ENCODE measurements at places on chromosomes 4 and X. TPM values are rescaled to one million over a fixed set of nuclear protein-coding genes. Genes with fewer than 3 reads are reported as not detected.

MAGEA12 gene
- polyA plus RNA-seq, result not detected

DNA sequence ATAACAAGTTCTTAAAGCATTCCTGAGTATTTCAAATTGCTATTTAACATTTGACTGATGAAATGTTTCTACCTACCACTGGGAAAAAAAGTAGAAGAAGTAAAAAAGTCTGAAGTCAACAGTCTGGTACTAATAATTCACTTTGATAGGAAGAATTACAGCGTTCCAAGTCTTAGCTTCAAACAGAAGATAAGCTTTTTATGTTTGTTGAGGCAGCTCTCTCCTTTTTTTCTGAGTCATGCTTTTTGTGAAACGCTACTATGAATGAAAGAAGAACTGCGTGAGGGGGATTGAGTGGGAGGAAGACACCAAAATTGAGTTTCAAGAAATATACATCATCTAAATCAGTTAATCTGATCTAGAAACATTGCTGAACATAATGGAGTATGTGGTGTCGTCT lies 13.0 kb upstream of the KDR start:
- no peak for DNase-seq

DNA sequence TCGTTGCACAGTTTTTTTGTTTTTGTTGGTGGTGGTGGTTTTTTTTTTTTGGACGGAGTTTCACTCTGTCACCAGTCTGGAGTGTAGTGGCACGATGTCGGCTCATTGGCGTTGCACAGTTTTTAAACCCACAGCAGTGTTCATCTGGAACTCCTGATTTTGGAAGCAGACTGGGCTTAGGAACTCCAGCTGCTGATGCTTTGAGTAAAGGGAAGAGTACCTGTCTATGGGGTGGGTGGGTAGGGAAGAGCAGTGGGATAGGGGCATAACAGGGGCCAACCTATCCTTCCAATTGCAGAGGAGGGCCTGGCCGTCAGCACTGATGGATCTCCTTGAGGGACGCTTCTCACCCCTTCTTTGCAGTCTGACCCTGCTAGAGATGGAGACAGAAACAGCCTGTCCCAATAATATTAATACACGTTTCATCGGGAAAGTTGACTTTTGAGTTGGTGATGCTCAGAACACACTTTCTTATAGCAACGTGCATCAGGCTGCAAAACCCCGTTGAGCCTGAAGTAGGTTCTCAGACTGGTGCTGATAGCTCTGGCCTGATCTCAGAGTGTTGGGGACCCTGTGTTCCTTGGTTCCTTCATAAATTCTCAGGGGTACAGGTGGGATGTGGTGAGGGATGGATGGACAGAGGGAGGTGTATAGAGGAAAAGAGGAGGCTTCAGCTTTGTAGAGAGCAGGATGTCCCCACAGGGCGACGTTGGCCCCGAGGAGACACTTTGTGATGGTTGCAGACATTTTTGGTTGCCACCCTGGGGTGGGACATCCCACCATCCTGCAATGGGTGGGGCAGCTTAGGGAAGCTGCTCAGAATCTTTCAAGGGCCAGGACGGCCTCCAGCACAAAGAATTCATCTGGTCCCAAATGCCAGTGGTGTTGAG lies 2.3 kb downstream of the CD99 start:
- DNase-seq, result no peak

DNA sequence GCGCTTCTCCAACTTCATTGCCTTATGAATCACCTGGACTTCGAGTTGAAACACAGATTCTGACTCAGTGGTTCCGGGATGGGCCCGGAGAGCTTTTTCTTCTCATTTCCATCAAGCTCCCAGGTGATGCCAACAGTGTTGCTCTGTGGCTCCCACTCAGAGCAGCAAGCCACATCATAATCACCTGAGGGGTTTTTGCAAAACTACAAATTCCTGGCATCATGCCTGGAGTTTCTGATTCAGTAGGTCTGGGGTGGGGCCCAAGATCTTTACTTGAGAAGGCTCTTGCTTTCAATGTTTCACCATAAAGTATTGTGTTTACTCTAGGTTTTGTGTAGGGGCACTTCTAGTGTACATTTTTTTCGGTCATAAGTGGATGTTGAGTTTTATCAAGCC lies 7.0 kb downstream of the MTM1 start:
- no peak for DNase-seq

GRCh38 chr4:6475492-6476020 lies 3.1 kb upstream of the PPP2R2C start:
- DNase-seq, result no peak

GRCh38 chr4:95188701-95189370 lies 359.9 kb downstream of the UNC5C start:
- no peak for DNase-seq

GRCh38 chrX:104568304-104568915 lies 2.4 kb downstream of the IL1RAPL2 start:
- DNase-seq, result no peak

DNA sequence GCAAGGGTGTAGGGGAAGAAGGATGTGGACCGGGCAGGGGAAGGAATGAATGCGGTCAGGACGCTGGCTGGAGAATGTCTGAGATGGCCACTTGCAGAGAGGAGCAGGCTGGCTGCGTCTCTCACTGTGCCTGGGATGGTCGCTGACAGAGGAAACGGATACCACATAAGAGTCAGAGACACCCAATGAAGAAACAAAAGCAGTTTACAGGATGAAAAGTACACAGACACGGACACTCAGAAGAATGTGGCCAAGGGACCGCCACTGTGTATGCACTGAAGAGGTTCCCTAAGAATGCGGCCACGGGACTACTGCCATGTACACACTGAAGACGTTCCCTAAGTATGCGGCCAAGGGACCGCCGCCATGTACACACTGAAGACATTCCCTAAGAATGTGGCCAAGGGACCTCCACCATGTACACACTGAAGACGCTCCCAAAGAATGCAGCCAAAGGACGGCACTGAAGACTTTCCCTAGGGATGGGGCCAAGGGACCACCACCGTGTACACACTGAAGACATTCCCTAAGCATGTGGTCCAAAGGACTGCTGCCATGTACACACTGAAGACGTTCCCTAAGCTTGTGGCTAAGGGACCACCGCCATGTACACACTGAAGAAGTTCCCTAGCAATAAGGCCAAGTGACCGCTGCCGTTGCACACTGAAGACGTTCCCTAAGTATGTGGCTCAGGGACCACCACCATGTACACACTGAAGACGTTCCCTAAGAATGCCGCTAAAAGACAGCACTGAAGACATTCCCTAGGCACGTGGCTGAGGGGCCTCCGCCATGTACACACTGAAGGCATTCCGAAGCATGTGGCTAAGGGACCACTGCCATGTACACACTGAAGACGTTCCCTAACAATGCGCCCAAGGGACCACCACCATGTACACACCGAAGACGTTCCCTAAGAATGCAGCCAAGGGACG lies 32.2 kb downstream of the DHRSX start:
- no peak for DNase-seq

Measured in renal cortex interstitium (tissue), 15 donors.